ENCODE measurements at places on chromosomes 7 and 10.

GRCh38 chr10:28822719-28823464, 145.6 kb downstream of the BAMBI start:
- DNase-seq: no peak

GRCh38 chr10:100506596-100507356, 12.9 kb downstream of the SEC31B start:
- no peak for DNase-seq

- no peak for DNase-seq
These were observed 44.0 kb downstream of the RTKN2 start for GRCh38 chr10:62224606-62225005.

DNA sequence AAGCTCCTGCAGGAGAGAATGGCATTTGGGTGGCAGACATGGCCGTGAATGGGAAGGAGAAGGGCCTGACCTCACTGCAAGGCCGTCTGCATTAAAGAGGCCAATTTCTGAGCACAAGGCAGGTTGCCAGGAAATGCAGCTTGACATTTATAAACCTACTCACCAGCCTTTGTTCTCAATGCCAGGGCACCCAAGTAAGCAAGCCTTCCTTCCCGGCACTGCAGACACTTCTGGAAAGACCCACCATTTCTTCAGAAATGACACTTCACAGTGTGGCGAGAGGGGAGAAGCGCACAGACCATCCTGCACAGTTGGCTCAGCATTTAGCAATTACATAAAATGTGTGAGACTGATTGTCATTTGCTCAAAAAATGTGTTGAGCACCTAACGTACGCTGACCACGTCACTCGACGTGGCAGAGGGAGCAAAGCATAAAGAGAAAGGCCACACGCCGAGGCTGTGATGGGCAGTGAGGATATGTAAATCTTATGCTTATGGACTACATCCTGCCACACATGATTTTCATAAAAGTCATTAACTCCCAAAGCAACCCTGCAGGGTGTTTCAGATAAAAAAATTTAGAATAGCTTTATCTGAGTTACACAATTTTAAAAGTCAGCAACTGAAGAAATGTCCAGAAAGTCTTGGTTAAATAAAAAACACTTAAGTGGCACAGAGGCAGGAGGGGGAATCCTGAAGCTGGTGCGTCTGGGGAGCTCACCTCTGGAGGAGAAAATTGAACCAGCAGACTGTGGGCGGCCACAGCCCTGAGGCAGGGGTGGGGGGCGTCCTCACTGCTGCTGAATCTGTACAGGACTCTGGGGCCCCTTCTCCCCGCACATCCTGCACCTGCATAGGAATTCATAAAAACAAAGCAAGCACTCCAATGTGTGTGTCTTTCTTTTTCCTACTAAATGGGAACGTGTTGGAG, 543.8 kb downstream of the PTPRN2 start:
- no peak for DNase-seq

GRCh38 chr10:89278900-89279392, 22.9 kb upstream of the IFIT2 start:
- DNase-seq: no peak

DNA sequence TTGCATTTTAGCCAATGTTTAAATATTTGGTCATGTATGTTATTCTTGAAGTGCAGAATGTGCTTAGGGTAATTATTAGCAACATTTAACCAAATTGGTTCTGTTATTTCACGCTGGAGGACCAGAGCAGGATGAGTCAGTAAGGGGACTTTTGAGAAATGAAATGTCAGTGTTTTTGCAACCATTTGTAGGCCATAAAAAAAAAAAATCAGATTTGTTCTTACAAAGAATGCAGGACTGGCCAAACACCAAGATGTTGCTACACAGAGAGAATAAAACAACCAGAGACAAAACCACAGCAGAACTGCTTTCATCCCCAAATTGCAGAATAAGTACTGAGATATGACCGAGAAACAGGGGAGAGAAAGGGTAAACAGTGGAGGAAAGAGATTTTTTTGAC, 62.1 kb downstream of the TPST1 start:
- DNase-seq: no peak

- DNase-seq: peak; percentile 15
These were observed 170.4 kb downstream of the SNX13 start for GRCh38 chr7:17769918-17770317.

DNA sequence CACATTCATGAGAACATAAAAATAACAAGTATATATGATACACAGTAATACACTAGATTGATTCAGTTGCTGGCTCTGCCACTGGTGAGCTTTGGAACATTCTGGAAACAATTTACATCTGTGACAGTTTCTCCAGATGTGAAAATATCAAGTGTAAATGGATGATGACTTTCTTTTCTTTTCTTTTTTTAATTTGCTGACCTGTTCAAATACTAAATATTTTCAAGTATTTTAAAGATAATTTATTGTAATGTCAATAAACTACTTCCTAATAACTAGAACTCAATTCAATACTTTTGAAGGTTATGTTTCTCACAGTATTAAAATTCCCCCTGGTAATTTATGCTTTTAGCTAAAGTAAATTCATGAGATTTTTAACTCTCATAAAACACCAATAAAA, 180.3 kb downstream of the CRPPA start:
- DNase-seq: no peak

GRCh38 chr10:107807836-107808235, 643.3 kb upstream of the SORCS1 start:
- no peak for DNase-seq

- no peak for DNase-seq
These were observed 73.9 kb upstream of the GDF10 start for GRCh38 chr10:47225928-47226645.

DNA sequence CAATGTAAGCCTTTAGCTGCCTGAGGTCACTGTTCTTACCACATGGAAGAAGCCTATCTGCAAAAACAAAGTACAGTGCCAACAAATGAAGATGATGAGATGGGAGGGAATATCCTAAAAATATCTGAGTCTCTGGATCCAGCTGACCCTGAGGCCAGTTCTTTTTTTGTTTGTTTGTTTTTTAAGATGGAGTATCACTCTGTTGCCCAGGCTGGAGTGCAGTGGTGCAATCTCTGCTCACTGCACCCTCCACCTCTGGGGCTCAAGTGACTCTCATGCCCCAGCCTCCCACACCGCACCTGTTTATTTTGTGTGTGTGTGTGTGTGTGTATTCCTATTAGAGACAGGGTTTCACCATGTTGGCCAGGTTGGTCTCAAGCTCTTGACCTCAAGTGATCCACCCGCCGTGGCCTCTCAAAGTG, 44.9 kb downstream of the HYCC1 start:
- no peak for DNase-seq

DNA sequence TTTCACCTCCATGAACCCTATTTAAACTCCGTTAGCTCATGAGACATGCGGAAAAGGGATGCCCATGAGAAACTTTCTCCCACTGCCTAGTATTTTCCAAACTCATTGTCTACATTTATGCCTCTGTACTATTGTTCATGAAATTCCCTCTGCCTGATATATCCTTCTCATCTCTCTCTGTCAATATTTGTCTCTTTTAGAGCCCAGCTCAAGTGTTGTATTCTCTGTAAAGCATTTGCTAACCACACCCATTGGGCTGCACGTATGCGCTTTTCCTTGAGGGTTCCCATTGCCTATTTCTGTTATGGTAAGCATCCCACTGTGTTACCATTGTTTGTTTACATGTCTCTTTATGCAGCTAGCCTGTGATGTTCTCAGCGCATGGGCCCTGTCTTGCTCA, 211.4 kb downstream of the MDFIC start:
- DNase-seq: no peak

DNA sequence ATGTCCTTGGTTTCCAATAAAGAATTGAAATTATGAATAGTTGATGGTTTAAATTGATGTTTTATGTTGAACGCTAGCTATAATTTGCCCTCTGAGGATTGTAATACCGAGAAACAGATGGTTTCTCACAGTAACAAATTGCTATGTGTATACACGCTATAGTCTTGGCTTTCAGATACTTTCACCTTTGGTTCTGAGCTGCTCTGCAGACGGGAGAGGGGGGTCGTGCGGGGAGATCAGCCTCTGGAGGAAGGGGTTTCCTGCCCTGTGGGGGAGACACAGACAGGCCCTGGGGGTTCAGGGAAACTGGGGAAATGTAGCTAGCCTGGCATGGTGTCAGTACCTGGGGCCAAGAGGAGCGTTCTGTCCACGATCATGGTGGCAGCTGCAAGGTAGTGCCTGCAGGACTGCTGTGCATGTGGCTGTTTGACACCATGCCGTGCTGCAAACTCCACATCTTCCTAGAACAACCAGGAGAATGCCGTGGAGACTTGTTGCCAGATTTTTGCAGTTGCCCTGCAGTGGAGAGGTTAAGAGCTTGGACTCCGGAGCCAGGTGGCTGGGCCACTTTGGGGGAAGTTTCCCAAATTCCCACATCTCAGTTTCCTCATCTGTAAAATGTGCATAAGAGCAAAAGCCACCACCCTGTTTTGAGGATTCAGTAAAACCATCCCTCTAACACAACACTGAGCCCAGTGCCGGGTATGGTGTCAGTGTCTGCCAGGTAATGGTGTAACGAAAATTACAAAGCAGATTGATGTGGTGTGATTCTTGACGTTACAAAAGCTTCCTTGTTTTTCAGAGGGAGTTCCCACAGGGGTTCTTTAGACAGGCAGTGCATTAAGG, 167.9 kb downstream of the CUX1 start:
- DNase-seq: no peak

- DNase-seq: no peak
These were observed 254.9 kb downstream of the TRIL start for GRCh38 chr7:28703037-28703765.

DNA sequence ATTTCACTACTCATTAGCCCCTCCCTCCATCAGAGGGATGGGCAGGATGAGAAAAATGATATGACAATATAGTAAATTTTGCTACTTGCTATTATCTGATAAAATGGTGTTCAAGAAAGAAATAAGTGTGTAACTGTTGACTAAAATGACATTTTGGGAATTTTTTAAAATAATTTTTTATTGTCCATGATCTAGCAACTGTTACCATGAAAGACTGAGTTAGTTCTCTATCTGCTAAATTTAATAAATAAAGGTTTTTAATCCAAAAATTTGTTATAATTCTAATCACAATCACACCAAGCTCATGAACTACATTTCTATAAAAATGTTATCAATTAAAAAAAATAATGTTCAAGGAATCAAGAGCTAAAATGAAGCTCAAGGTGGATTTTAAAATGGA, 28.7 kb upstream of the EPC1 start:
- DNase-seq: no peak

GRCh38 chr10:70528741-70529362, 50.3 kb downstream of the PALD1 start:
- DNase-seq: no peak

- no peak for DNase-seq
These were observed 3.4 kb downstream of the BAG3 start for GRCh38 chr10:119654540-119654939.

- DNase-seq: no peak
These were observed 566 bp downstream of the ASNS start for GRCh38 chr7:97871659-97872024.

GRCh38 chr7:72298091-72298490, 114.0 kb downstream of the CALN1 start:
- no peak for DNase-seq

GRCh38 chr10:35992107-35992506, 350.0 kb upstream of the FZD8 start:
- no peak for DNase-seq

DNA sequence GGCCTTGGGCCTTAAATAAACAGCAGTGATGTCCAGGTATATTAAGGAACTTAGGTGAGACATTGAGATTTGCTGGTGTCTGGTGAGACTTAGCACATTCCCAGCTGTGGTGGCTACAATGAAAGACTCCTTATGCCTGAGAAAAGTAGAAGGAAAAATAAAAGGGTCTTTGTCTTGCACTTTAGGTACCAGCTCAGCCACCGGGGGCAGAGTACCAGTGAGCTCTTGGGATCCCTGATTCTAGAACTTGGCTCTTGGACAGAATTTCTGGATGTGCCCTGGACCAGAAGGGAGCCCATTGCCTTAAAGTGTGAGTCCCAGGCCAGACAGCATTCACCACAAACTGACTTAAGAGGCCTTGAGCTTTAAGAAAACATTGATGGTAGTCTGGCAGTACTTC, 1038.7 kb downstream of the SORCS3 start:
- no peak for DNase-seq

DNA sequence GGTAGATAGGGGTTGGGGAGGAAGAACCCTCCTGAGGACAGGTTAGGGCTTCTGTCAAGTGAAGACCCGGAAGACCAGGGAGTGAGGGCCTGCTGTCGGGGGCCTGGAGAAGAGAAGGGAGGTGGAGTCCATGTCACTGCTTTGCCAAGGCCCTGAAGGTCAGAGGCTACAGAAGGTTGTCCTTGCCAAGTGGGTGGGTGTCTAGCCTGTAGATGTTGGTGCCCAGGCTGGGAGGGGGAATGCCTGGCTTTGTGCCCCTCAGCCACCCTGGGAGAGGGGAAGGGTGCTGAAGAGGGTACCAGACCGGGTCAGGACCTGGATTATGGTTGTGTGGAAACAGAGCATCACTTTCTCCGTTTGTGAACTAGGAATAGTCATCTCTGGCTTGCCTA, 67.2 kb upstream of the AQP1 start:
- no peak for DNase-seq

DNA sequence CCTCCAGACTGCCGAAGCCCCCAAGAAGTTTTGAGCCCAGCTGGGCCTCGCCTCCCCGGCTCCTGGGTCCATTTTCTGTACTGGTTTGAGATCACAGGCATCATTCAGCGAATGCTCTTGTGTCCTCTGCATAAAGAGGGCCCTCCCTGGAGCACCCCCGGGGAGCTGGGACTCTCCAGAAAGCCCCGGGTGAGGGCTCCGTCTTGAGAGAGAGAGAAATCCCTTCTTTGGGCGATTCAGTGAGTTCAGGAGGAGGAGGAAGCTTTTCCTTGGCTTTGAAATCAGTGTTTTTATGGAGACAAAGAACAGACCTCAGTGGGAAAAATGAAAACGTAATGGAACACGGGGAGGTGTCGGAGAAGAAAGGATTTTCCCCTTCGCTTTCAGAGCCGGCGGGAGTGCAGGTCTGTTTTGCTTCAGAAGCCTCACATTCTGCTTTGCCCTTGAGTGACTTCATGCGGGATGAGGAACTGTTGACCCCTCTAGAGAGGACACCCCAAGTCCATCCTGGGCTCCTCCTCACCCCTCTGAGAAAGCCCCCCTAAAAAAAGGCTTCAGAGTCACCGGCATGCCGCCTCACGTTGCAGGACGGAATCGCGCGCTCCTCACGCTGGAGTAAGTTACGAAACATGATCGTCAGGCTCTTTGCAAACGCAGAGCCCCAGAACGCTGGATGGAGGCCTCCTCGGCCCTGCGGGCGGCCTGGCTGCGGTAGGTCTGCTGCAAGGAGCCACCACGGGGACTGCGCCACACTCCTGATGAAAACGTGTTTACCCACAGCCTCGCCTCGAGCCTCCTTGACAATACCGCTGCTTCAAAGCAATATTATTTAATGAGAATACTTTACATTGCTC, 8.5 kb upstream of the AP5Z1 start:
- DNase-seq: no peak

DNA sequence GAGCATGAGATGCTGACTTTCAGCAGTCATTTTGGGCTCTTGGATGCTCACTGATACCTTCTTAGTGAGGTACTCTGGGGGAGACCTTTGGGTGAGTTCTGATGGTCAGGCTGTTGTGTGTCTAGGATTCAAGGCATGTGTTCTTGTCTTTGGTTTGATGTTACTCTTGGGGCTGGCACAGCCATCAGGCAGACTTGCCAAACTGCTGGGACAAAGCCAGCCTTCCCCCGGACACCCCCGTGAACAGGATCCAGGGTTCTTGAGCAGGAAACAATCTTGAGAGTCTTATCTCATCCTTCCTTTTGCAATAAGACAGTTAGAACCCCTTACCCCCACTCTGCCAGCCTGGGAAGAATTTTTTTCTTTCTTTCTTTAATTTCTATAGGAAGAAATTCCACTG, 42.2 kb downstream of the SUFU start:
- no peak for DNase-seq

GRCh38 chr10:72328829-72329204, 25.9 kb downstream of the DNAJB12 start:
- no peak for DNase-seq

Measured in GOT3 (cell line).